ENCODE measurements at places on chromosomes 5 and 9.

DNA sequence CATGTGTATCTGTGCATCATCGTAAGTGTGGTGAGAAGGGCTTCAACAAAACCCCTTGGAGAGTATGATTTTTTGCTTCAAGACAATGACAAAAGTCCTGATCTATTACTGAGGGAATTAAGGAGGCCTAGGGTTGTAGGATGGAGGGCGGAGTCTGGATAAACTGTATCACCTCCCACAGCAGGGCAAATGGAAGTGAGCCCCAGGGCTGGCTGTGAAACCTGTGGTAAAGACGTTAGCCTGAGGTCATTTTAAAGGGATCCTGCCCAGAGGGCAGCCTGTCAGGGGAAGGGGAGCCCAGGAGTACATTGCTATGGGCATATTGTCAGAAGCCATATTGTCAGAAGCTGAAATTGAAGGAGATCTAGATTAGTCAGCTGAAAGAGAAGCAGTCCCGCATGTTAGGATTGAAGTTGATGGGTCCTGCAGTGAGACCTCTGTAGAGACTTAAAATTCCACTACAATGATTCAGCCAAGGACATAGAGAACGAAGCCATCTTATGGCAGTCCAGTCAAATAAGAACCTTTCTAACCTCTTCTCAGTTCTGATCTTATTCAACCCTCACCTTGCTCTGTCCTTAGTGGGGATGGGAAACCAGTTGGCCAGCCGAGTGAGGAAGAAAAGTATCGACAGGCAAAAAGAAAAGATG is 26.9 kb downstream of the ADGRV1 start:
- no peak for DNase-seq

GRCh38 chr9:15831384-15831783 is 278.5 kb downstream of the CCDC171 start:
- no peak for DNase-seq

DNA sequence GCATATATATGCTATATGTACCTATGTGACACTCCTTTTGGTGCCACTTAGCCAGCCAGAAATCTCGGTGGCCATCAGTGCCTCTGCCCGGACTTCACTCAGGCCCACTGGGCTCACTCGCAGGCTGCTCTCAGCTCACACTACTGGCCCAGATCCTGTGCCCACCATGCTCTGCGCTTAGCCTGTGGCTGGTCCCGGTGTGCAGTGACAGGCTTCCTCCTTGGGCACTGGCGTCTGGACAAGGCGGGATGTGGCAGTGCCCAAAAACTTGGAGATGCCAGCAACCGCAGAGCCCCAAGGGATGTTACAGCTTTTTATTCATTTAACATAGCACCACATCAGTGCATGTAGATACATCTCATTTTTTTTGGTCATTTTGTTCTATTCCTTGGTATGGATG is 77.4 kb downstream of the NREP start:
- no peak for DNase-seq

DNA sequence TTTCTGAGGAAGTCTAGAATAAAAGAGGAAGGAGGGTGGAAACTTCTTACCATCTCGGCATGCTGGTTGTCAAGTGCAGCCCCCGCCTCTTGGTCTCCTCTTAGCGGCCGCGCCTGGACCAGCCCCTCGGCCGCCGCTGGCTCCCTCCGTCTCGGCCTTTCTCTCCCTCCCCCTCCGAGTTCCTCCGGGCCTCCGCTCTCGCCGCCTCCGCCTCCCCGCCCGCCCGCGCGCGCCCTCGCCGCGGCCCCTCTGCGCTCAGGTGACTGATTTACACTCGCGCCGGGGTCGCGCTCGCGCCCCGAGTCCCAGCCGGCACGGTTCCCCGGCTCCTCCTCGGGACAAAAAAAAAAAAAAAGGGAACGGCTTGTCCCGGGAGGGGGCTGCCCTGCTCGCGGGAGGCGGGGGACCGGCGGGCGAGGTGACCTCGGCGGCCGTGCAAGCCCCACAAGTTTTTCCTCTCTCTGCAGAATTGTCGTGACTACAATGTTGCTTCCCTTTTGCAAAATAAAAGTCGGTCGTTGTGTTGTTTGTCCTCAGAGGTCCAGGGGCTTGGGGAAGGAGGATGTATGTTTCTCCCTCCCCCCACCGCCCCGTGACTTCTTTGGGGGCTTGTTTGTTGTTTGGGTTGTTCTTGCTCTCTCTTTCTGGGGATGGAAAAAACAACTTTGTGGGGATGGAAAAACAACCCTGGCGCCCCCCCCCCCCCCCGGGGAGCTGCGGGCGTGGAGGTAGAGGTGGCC is at the start of gene BNC2:
Gene BNC2 (minus strand): TSS at position 75 of the 740 bp plus-strand sequence. CDS start 22 bp downstream, at position 53.
- DNase-seq, result no peak

DNA sequence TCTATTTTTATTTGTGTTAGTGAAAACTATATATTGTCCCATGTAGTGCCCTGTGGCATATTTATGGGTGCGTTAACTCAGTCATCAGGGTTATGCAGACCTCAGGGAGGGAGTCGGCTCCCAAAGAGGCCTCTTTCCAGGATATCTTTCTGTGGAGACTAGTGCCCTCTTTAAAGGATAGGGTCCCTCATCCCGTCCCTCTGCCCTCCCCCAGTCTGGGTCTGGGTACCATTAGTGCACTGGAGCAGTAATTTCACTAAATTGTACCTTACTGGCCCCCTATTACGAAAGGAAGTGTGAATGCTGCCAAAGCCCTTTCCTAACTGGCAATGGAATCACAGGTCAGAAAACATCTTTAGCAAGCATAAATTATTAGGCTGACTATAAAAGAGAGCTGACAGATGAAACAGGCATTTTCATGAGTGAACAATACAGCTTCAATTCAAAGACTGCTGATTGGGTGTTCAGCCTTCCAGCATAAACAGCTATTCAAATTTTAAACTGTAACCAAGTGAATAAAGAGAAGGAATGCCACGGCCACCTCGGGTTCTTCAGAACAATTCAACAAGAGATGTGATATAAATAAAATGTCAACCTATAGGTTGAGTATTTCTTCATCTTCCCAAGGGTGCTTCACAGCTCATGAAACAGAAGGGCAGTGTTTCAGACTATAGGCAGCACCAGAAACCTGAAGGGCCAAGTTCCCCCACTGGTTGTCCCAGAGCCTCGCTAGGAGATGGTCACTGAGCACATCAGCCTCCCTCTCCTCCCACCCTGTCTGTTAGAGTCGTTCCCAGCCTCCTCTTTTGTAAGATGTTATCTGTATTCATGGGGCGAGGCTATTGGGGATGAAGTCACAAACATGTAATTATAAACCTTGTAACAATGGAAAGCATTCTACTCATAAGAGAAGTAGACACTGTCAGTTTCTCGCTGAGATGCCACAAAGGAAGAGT is 318.7 kb downstream of the TMEM161B start:
- no peak for DNase-seq

DNA sequence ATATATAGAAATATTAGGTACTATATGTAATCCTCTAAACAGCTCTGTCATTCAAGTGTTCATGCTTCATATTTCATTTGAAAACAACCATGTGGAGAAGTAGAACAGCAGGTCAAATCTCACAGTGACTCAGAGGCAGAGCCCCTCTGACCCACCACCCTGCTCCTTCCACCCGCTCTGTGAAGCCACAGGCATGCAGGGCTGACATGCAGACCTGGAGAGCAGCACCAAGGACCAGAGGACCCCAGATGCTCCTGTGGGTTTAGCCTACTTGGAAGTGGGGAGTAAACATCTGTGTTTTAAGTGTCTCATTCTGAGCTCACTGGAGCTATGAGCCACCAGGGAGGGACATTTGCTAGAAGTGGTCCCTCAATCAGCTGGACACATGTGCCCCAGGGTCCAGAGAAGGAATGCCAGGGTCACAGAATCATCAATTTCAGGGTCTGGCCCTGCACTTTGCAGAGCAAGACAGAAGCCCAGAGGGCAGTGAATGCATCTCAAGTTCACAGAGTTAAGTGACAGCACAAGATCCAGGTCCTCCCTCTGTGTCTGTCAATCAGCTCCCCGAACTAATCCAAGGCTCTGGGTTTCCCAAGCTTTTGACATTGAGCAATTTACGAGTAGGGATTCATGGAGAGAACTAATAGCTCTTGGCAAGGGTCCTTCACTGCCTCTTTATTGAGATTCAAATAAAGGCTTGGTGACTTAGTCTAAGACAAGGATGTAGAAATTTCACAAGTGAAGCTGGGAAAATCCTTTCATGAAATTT is 441.1 kb downstream of the SEMA5A start:
- DNase-seq, result no peak

DNA sequence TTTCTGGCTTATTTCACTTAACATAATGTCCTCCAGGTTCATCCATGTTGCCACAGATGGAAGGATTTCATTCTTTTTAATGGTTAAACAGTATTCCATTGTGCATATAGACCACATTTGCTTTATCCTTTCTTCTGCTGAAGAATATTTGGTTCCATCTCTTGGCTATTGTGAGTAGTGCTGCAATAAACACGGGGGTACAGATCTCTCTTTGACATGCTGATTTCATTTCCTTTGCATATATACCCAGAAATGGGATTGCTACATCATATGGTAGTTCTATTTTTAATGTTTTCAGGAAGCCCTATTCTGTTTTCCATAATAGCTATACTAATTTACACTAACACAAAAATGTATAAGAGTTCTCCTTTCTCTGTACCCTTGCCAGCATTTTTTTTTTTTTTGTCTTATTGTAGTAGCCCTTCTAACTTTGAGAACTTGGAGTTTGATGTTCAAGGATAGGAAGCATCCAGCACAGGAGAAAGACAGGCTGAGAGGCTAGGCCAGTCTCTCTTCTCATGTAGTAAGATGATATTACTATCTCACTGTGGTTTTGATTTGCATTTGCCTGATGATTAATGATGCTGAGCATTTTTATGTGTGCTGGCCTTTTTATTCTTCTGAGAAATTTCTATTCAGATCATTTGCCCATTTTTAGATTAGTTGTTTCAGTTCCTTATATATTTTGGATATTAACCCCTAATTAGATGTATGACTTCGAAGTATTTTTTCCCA is 592.2 kb upstream of the ZNF608 start:
- DNase-seq, result no peak

- DNase-seq, result no peak
These were observed 465.0 kb downstream of the EBF1 start for GRCh38 chr5:158634714-158635113.

- no peak for DNase-seq
These were observed 114.4 kb upstream of the LIFR start for GRCh38 chr5:38670878-38671277.

GRCh38 chr5:156379206-156379605 is 52.2 kb downstream of the SGCD start:
- DNase-seq, result no peak

GRCh38 chr9:109383356-109383755 is 62.5 kb upstream of the EPB41L4B start:
- DNase-seq, result no peak

- no peak for DNase-seq
These were observed 8.0 kb downstream of the SPOCK1 start for GRCh38 chr5:137491121-137491520.

DNA sequence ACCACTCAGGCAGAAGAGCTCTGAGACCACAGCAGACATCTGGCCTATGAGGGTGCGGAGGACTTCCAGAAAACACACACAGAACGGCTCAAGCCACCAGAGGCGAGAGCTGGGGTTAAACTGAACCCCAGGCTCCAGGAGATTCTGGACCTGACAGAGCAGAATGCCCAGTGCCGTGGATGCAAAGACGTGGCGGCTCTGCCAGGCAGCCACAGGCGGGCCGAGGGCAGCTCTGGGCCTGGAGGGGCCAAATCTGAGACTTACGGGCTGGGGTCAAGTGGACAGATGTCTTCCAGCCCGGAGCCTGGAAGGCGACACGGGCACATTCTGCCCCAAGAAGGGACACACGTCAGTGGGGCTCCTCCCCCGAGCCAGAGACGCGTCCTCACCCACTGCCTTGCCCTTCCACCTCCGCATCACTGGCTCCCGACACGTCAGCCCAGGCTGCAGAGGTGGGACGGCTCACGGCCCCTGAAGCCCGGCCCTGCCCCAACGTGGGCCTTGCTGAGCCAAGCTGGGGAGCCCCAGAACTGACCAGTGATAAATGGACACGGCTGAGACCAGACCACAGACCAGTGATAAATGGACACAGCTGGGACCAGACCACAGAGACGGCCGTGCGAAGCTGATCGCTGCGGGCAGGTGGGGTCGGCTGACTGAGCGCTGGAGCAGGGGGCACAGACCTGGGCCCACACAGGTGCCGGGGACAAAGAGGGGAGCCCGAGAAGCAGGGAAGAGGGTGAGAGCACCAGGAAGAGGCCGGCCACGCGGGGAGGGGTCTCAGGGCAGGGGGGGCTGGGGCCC is 40.9 kb upstream of the NSMF start:
- DNase-seq, result no peak

- DNase-seq, result no peak
These were observed 772 bp downstream of the DCAF10 start for GRCh38 chr9:37801287-37801850.

Measured in NCI-H1436 treated with DMSO at 0.1 percent for 48 hours (cell line).